Thoracic aorta (tissue), 2 donors: ENCODE measurements at places on chromosomes 4 and X. TPM values are rescaled to one million over a fixed set of nuclear protein-coding genes. Genes with fewer than 3 reads are reported as not detected.

The CXCL5 gene
- total RNA-seq = not detected

The ATOH1 gene
- total RNA-seq = not detected

The PASD1 gene
- not detected for total RNA-seq

The SULT1E1 gene
- total RNA-seq = not detected

The ARMCX5 gene
- 11.4 TPM for total RNA-seq

The RPS6KA6 gene
- 9.6 TPM for total RNA-seq

The NKX3-2 gene
- total RNA-seq = not detected

The XAGE5 gene
- total RNA-seq = not detected
